ENCODE measurements at places on chromosomes 3 and 15. TPM values are rescaled to one million over a fixed set of nuclear protein-coding genes. Genes with fewer than 3 reads are reported as not detected.

- no peak for DNase-seq
Measured at GRCh38 chr15:32107477-32108080, 77.3 kb downstream of the CHRNA7 start.

Gene ZNF106
- polyA plus RNA-seq: 239 TPM

GRCh38 chr3:192077795-192078497 lies 617.0 kb downstream of the PYDC2 start:
- DNase-seq: no peak

DNA sequence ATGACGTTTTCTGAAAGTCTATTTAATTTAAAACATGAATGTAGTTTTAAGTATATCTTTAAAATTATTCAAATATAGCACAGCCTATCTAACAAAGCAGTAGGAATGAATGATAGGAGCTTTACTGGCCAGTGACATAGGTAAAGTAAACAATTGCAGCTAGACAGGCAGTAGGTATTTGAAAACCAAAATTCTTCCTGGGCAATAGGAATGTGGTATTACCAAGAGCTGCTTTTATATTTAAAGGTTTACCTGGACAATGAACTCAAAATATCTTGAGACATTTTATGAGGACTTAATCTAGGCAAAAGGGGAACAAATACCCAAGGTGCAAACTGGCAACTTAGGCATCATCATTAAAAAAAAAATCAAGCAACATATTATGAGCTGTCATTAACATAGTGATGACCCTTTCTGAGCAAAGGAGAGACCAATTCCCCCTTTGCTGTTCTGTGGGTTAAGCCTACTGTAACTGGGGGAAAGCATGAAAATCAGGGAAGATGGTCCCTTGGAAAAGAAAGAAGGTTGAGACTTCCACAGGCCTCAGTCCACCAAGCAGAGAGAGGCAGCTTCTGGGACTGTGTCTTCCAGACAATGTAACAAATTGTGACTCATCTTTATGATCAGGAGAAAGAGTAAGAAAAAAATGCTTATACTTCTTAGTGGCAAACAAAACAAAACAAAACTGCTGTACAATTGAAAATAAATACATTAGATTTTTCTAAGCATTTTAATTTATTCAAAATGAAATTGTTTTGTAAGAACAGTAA lies 12.9 kb downstream of the ISL2 start:
- DNase-seq: no peak

Gene MORC1
- not detected for polyA plus RNA-seq

DNA sequence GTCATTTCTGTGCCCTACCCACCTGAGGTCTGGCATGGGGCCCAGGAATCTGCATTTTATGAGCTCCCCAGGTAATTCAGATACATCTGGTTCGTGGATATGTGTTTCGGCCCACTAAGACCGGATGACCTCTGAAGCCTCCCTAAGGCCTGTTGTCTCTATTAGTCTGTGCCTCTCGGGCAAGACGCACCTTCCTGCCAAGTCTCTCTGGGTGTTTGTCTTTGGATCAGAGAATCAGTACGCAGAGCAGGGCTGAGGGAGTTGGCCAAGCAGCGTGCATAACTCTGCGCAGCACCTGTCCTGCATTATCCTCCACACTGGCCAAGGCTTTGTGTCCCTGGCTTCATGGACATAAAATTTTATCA lies 181.0 kb downstream of the THSD4 start:
- DNase-seq: no peak

Gene MAP1A
- polyA plus RNA-seq: 28.3 TPM

DNA sequence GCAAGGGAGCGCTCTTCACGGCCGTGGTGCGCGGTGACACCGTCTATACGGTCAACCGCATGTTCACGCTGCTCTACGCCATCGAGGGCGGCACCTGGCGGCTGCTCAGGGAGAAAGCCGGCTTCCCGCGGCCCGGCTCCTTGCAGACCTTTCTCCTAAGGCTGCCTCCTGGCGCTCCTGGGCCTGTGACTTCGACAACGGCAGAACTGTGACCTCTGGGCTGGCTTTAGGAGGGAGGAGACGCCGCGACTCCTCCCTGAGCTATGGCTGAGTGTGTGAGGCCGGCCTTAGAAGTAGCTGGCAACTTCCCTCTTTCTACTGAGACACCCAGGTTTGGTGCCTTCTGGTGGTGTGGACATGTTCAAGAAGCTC lies 1.4 kb downstream of the KBTBD13 start:
- no peak for DNase-seq

DNA sequence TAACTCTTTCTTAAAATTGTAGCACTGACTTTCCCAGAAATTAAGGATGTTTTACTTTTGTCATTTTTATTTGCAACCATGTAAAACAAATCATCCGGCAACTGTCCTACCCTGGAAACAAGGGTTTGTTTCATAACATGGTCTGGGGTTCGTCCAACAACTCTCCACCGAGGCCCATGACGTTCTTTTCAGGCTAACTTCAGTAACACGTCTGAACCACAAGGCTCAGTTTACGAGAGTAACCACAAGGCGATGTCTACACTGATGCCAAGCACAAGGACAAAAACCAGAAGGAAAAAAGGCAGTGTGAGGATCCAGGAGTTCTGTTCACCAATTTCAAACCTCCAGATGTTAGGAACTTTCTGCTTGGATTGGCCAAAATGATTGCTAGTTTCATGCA lies 546.1 kb downstream of the NTRK3 start:
- peak; percentile 2 for DNase-seq

Gene TGM5
- polyA plus RNA-seq: 0.16 TPM

Gene FETUB
- polyA plus RNA-seq: not detected

Gene NT5DC2
- 80.6 TPM for polyA plus RNA-seq

GRCh38 chr3:159273608-159274007 lies 471.8 kb downstream of the MFSD1 start:
- DNase-seq: peak; percentile 2

DNA sequence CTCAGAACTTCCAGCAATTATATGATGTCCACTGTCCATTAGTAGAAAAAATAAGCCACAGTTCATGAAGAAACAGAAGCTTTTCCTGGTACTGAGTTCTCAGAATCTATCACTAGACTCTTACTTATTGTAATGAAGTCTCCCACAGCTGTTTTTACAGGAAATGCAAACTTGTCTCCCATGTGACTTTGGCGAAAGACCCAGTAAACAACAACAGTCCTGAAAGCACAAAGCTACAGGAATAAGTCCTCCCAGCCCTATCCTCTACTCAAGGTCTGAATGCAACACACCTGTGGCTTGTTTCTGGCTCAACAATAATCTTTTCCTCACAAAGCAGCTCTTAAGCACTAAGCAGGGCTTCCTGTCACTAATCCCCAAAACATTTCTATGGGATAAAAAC lies 55.9 kb downstream of the EOMES start:
- no peak for DNase-seq

Gene PRICKLE2
- polyA plus RNA-seq: 6.9 TPM

DNA sequence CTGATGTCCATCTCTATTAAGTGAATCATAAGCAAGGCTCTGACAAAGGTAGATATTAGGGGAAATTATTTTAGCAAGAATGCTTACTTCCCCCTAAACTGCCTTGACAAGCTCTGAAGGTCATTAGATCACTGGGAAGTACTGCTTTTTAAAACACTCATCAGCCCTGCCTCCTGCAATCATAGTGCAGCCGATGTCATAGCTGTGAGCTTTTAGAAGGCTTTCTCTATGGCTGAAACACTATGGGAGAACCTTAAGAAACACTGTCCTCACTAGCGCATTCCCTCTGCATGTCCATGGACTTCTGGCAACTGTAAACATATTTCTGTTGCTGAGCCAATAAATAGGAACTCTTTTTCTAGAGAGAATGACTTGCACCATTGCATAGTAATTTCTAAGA lies 38.7 kb upstream of the PTPRG start:
- no peak for DNase-seq

GRCh38 chr15:46676233-46677206 lies 1040.8 kb upstream of the SEMA6D start:
- DNase-seq: no peak

GRCh38 chr3:134928819-134929218 lies 133.8 kb downstream of the EPHB1 start:
- no peak for DNase-seq

All from forelimb muscle (tissue), 1 donor.